Subcutaneous preadipocyte (primary cell): ENCODE measurements at places on chromosomes 3 and 15. TPM values are rescaled to one million over a fixed set of nuclear protein-coding genes. Genes with fewer than 3 reads are reported as not detected.

TTLL3 gene
- total RNA-seq: 12.9 and 25.0 TPM in 2 replicates

ROPN1 gene
- not detected in 2 replicates for total RNA-seq

HIGD2B gene
- not detected in 2 replicates for total RNA-seq

GABRA5 gene
- not detected in 2 replicates for total RNA-seq

KBTBD13 gene
- not detected in 2 replicates for total RNA-seq

GOLGB1 gene
- 29.9 and 38.9 TPM in 2 replicates for total RNA-seq

SEC61A1 gene
- total RNA-seq: 209 and 279 TPM in 2 replicates

TEX9 gene
- 4.1 and 5.5 TPM in 2 replicates for total RNA-seq

NRG4 gene
- not detected in 2 replicates for total RNA-seq

IL16 gene
- total RNA-seq: 1.6 and 4.0 TPM in 2 replicates

USP50 gene
- 0.39 TPM in 1 of 2 replicates, not detected in the other for total RNA-seq

CIDEC gene
- 4.9 and 10.3 TPM in 2 replicates for total RNA-seq

TMEM40 gene
- 0.20 TPM in 1 of 2 replicates, not detected in the other for total RNA-seq

CLSTN2 gene
- 0.20 and 0.37 TPM in 2 replicates for total RNA-seq

PLA1A gene
- total RNA-seq: not detected in 2 replicates

LHFPL4 gene
- total RNA-seq: under 0.01 TPM in 2 replicates

PTH1R gene
- 0.39 and 1.1 TPM in 2 replicates for total RNA-seq

RASA2 gene
- 8.8 and 12.5 TPM in 2 replicates for total RNA-seq

SLC22A14 gene
- 0.20 and 1.5 TPM in 2 replicates for total RNA-seq

TPRG1 gene
- 0.78 and 3.3 TPM in 2 replicates for total RNA-seq

BCHE gene
- total RNA-seq: 1.1 and 4.1 TPM in 2 replicates

BTLA gene
- total RNA-seq: not detected in 2 replicates

LYZL4 gene
- total RNA-seq: not detected in 2 replicates

TNFAIP8L3 gene
- total RNA-seq: 21.5 and 52.9 TPM in 2 replicates

PDE8A gene
- total RNA-seq: 19.8 and 23.7 TPM in 2 replicates

TIMP4 gene
- total RNA-seq: 12.7 and 33.4 TPM in 2 replicates

IL5RA gene
- total RNA-seq: not detected in 2 replicates

ZIC1 gene
- total RNA-seq: 21.7 TPM in 1 of 2 replicates, not detected in the other
